ENCODE measurements at places on chromosomes 16 and 17. TPM values are rescaled to one million over a fixed set of nuclear protein-coding genes. Genes with fewer than 3 reads are reported as not detected.

The SLC5A11 gene
- not detected for total RNA-seq

The LAT gene
- total RNA-seq, result 1.8 TPM

The MYLK3 gene
- 0.28 TPM for total RNA-seq

The TVP23C gene
- 28.4 TPM for total RNA-seq

The CD300H gene
- total RNA-seq, result not detected

The TBX2 gene
- 13.6 TPM for total RNA-seq

The RAB11FIP4 gene
- 0.74 TPM for total RNA-seq

The CMTM4 gene
- 15.9 TPM for total RNA-seq

The GNGT2 gene
- 0.28 TPM for total RNA-seq

The SLC7A6 gene
- total RNA-seq, result 14.1 TPM

The CWC25 gene
- total RNA-seq, result 7.4 TPM

The SHISA9 gene
- not detected for total RNA-seq

The CHST6 gene
- 1.7 TPM for total RNA-seq

The KLHL10 gene
- total RNA-seq, result 0.43 TPM

The RBFOX1 gene
- total RNA-seq, result not detected

The TMEM114 gene
- total RNA-seq, result not detected

The CD2BP2 gene
- 33.8 TPM for total RNA-seq

Measured in smooth muscle cell of bladder (primary cell).